Mesothelial cell of epicardium (in vitro differentiated cells): ENCODE measurements at places on chromosomes 3 and 15.
A peak's percentile ranks its signal among the peaks of the same experiment; 100 is the strongest.

- H3K27me3 ChIP-seq: peaks cover 6% of the 10 kb centered on the region
- H3K36me3 ChIP-seq: peaks cover 4% of the 10 kb centered on the region
- no peak overlapping the region for H3K4me3 ChIP-seq
- no peak overlapping the region for H3K27ac ChIP-seq
- no peak for DNase-seq
These were observed 10.3 kb downstream of the GPR156 start for GRCh38 chr3:120274739-120275167.

- no peak overlapping the region for H3K27ac ChIP-seq
- H3K4me3 ChIP-seq: no peak overlapping the region
- H3K27me3 ChIP-seq: peaks cover 10% of the 10 kb centered on the region
- H3K4me1 ChIP-seq: no peaks in the 10 kb centered on the region
- DNase-seq: no peak
- H3K36me3 ChIP-seq: no peaks in the 10 kb centered on the region
These were observed 22.5 kb downstream of the PLCL2 start for GRCh38 chr3:16907243-16907642.

GRCh38 chr3:76039431-76039830 is 254.1 kb upstream of the ZNF717 start:
- H3K4me3 ChIP-seq: no peak overlapping the region
- H3K4me1 ChIP-seq: peaks cover 52% of the 10 kb centered on the region
- no peaks in the 10 kb centered on the region for H3K36me3 ChIP-seq
- H3K27ac ChIP-seq: peak overlapping the region; percentile 28
- DNase-seq: no peak

DNA sequence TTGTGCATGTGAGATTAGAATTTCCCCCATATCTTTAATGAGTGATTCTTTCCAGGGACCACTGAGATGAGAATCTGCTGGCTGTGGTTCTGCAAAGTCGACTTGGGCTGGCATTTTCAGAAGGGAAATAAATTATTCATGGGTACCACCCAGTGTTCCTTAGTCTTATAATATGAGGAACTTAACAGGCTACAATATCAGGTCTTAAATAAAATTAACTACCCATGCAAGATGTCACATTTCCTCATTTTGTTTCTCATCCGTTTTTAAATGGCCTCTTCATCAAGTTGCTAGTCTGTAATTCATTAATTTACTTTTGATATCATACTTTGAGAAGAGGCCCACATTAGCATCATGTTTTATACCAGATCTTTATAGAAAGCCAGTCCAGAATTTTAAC is 58.3 kb upstream of the SKOR1 start:
- peaks cover 25% of the 10 kb centered on the region for H3K4me1 ChIP-seq
- H3K36me3 ChIP-seq: peaks cover 4% of the 10 kb centered on the region
- DNase-seq: no peak
- peaks cover 10% of the 10 kb centered on the region for H3K27me3 ChIP-seq
- H3K27ac ChIP-seq: no peak overlapping the region

DNA sequence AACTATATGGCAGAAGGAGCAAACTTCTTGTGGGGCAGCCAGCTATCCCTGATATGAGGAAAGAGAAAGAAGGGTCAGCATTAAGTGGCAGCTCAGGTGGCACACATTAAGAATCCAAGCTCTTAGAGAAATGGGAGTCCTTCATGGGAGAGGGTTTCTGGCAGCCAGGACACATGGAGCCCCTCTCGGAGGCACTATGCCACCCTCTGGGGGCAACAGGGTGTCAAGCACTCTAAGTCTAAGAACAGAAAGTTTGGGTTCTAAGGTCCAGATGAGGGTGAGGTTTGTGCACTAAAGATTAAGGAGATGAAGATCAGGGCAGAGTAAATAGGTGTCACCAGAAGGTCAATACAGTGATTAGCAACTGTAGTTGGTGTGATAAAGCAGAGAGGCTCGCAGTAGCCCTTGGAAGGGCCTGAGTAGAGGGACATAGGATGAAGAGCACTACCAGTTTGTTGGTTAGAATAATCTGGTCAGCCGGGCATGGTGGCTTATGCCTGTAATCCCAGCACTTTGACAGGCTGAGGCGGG is 89.3 kb downstream of the ST6GAL1 start:
- H3K36me3 ChIP-seq: peaks cover 14% of the 10 kb centered on the region
- H3K4me1 ChIP-seq: no peaks in the 10 kb centered on the region
- H3K4me3 ChIP-seq: no peak overlapping the region

DNA sequence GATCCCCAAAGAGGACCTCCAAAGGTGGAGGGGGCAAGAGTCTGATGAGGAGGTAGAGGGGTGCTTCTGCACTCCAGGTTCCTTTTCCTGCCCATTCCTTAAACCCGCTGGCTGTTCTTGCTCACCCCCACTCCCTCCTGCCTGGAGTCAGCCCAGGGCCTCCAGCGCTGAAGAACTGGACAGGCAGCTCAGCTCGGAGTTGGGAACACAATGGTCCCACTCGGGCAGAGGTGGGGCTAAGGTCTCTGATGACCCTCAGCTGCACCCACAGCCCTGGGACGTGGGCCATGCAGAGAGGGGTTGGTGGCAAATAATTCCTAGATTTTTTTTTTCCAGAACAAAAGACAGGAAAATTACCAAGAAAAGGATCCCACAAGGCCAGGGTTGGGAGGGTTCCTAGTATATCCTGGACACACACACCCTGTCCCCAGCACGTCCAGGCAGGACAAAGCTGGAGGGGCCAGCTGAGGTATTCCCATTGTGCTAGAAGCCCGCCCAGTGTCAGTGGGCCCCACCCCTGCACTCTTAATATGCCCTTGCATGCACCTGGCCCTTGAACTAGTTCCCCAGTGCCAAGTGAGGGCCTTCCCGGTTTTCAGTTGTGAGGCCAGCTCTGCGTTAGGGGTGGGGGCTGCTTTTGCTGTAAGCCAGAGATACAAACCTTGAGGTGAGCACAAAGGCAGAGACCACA is 22.1 kb upstream of the IP6K2 start:
- no peak overlapping the region for H3K4me3 ChIP-seq
- H3K36me3 ChIP-seq: no peaks in the 10 kb centered on the region
- peaks cover 14% of the 10 kb centered on the region for H3K4me1 ChIP-seq

- no peak for DNase-seq
- peaks cover 3% of the 10 kb centered on the region for H3K27me3 ChIP-seq
- no peaks in the 10 kb centered on the region for H3K36me3 ChIP-seq
- H3K4me1 ChIP-seq: peaks cover 3% of the 10 kb centered on the region
- H3K27ac ChIP-seq: no peak overlapping the region
These were observed 516.1 kb upstream of the NAALADL2 start for GRCh38 chr3:174342941-174343501.

DNA sequence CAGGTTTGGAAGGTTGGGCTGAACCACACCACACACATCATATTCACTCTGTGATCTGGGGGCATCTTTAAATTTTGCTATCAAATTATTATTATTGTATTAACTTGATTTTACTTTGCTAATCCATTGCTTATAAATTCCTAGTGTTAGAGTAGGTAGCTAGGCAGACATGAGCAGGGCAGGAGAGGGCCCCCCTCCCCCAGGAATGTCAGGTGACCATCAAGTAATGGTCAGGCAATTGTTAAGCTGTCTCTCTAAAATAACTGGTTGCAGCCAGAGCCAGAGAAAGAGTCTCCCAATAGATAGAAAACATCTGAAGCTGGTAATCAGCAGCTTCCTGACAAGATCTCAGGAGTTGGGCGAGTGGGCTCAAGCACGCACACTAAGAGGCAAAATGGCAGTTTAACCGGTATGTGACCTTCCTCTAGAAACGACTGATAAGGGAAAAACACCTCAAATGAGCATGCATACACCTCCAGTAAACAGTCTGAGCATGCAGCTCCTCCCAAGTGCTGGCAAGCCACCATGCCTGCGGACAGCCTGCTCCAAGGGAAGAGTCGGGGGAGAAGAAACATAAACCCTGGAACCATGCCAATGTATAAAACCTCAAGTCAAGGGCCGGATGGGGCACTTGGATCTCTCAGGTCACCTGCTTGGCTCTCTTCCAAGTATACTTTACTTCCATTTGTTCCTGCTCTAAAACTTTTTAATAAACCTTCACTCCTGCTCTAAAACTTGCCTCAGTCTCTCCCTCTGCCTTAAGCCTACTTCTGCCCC is 3.1 kb upstream of the CXCR6 start:
- no peak overlapping the region for H3K4me3 ChIP-seq
- H3K27ac ChIP-seq: no peak overlapping the region
- peaks cover 22% of the 10 kb centered on the region for H3K36me3 ChIP-seq
- peaks cover 19% of the 10 kb centered on the region for H3K4me1 ChIP-seq
- H3K27me3 ChIP-seq: no peaks in the 10 kb centered on the region
